ENCODE measurements at places on chromosomes 12 and 14.

GRCh38 chr12:124470139-124470538 is 97.3 kb downstream of the NCOR2 start:
- DNase-seq: no peak

DNA sequence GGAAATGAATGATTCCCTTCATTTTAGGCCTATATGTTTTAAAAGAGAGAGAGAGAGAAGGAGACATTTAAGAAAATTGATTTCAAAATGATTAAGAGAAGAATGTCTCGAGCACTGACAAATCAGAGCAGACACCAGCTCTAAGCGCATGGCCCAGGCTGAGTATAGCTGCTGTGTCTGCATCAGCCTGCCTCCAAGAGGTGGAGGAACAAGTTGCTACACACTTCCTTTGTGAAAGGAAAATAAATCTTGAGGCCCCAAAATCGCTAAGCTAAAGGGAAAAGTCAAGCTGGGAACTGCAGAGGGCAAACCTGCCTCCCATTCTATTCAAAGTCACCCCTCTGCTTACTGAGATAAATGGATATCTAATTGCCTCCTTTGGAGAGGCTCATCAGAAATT is 728.7 kb upstream of the TMEM132C start:
- no peak for DNase-seq

DNA sequence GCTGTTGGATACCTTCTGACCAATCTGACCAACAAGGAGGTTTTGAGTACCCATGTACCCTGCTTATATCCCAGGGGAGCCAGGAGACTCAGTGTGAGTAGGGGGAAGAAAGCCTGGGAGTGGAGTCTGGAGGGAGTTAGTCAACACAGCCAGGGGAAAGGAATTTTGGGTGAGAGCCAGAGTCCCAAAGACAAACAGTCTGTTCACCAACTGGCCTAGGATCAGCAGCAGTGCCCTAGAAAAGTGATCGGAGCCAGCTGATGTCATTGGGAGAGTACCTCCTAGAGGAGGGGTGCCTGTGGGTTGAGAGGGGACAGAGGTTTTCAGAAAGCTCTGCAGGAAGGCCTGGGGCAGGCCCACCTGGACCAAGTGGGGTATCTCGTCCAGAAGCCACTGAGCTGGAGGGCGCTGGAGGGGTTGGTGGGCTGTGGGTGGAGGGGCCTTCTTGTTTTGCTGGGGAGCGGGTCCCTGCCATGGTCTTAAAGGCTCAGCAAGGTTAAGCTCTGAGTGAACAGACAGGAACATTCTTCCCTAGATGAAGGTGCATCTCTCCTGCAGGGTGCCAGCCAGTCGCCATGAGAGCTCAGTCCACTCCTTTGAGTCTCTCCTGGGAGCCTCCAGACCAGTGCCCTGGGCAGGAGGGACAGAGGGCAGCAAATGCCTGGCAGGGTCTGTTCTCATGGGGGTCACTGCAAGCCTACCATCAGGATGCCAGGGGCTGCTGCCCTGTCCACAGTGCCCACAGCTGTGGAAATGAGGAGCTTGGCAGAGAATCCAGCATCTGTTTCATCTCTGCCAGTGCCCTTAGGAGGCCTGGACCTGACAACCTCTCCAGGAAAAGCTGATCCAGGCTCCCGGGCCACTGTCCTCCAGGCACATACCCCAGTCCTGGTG is 63.6 kb downstream of the CHGA start:
- DNase-seq: peak; percentile 76

DNA sequence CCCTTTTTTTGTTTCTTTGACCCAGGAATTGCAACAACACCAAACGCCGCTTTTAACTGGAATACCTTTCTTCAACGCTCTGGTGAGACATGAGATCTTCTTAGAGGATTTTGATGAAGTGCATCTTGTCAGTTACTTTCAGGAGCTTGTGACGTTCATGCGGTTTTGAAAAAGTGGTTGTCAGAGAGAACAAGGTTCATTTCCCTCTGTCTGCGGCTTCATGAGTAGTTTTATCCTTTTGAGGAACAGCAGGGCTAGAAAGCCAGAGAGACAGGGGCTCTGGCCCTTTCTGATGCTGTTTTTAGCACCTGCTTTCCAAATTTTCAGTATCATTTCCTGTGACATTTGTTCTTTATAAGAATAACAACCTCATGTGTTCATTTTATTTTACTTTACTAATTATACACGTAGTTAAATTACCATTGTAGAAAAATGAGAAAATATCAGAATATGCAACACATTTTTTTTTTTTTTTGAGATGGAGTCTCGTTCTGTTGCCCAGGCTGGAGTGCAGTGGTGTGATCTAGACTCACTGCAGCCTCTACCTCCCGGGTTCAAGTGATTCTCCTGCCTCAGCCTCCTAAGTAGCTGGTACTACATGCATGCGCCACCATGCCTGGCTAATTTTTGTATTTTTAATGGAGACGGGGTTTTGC is 61.8 kb downstream of the GLT1D1 start:
- DNase-seq: no peak

- peak; percentile 46 for DNase-seq
Observed at GRCh38 chr12:102567031-102567985, 86.9 kb upstream of the IGF1 start.

- DNase-seq: no peak
Observed at GRCh38 chr12:118841588-118841987, 139.8 kb upstream of the SRRM4 start.

DNA sequence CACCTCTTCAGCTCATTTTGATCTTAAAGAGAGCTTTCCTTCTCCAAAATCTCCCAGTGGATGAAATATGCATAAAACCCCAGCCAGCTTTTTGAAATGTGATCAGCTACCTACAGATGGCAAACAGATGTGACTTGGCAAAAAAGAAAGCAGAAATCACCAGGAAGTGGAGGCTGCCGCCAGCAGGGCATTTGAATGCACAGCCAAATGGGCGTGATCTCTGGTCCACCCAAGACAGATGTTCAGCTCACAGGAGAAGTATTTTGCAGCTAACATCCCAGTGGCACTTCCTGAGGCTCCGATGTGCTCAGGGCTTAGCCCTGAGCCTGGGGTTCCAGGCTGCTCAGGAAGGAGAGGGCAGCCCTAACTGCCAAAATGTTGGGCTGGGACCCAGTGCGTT is 78.3 kb downstream of the LGMN start:
- DNase-seq: no peak

GRCh38 chr12:113684908-113685782 is 213.5 kb upstream of the LHX5 start:
- no peak for DNase-seq

- DNase-seq: no peak
Observed at GRCh38 chr12:1189163-1189562, 198.1 kb downstream of the ERC1 start.

DNA sequence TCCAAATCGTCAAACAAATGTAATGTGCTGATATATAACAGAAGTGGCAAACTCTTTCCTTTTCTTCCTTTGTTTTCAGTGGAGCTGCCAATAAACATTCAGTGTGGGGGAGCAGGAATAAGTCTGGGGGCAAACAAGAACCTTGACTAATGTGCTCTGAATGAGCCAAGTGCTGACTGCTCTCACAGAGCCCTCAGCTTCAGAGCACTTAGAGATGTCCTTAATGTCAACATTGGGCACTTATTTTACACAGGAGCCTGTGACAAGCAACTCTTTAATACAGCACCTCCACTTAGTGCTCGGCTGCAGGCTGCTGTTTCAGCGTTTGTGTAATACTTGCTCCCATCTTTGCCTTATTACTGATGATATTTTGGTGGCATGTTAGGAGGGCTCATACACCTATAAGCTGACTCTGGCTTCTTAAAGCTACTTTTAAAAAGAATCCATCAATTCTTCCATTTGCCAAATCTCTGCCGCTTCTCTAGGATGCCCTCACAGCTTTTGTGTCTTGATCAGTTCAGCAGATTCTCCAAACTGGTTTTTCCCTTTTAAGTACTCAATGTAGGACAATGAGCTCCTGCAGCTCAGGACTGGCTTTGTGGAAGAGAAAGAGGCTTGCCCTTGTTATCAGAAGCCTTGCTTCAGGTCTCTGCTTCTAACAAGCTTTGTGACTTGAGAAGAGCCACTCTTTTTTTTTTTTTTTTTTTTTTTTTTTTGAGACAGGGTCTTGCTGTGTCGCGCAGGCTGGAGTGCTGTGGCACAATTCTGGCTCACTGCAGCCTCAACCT is 206.6 kb downstream of the MON2 start:
- DNase-seq: no peak

DNA sequence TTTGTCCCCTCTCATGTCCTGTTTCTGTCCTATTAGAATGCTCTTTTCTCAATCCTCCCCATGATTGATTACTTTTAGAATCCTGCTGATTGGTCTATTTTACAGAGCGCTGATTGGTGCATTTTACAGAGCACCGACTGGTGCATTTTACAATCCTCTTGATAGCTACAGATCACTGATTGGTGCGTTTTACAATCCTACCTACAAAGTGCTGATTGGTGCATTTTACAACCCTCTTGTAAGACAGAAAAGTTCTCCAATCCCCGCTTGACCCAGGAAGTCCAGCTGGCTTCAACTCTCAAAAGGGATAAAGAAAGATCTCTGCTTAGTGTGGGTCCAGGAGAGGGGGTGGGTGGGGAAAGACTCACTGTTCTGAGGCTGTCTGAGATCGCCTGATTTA is 71.3 kb downstream of the DHRS2 start:
- no peak for DNase-seq

- DNase-seq: no peak
Observed at GRCh38 chr14:80378084-80378690, 166.9 kb upstream of the DIO2 start.

- DNase-seq: no peak
Observed at GRCh38 chr14:77318006-77318553, 2.6 kb downstream of the POMT2 start.

DNA sequence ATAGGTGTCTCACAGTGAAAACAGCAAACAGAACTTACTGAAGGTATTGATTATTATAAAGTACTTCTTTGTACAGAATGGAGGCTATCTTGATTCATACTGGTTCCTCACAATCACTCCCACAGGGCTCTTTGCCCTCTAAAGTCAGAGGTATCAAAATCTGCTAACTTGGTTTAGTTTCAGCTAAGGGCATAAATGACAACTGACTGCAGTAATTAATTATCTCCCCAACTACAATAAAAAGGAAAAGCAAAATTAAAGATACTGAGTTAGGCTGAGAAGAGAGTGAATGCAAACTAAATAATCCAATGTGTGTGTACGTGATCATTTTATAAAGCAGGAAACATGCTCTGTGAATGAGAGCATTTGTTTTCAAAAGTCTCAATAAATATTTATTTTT is 338.7 kb downstream of the ACSS3 start:
- DNase-seq: no peak

DNA sequence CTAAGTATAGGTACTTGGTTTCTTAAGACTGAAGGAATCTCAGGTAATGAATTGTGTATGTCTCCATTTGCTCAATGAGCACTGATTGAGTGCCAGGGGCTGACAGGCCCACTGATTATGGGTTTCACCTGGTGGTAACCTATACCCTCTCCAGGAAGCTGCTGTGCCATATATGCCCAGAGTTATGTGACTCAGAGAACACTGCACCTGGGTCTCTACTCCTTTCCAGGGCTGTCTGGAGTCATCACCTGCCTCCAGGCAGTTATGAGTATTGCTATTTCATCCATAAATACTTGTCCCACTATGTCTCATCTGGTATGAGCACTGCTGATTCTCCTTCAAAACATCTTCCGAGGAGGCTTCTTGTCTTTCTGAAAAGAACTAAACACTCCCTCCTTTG is 692.9 kb downstream of the BCL11B start:
- no peak for DNase-seq

DNA sequence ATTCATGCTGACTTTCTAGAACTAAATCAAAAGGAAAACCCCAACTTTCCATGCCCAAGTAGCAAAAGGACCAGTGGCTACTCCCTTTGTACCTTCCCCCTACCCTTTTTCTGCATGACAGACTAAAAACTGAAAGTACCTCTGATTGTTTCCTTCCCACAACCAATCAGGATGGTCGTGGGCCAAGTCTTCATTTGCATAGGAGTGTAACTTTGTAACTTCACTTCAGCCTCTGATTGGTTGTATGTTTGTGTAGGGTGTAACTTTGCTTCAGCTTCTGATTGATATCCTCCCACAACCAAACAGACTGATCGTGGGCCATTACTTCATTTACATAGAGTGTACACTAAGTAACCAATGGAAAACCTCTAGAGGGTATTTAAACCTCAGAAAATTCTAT is 96.5 kb downstream of the DENND5B start:
- no peak for DNase-seq

- peak; percentile 20 for DNase-seq
Observed at GRCh38 chr14:36773558-36773957, 111.9 kb downstream of the PAX9 start.

- DNase-seq: no peak
Observed at GRCh38 chr12:124395284-124395752, 100.4 kb downstream of the RFLNA start.

DNA sequence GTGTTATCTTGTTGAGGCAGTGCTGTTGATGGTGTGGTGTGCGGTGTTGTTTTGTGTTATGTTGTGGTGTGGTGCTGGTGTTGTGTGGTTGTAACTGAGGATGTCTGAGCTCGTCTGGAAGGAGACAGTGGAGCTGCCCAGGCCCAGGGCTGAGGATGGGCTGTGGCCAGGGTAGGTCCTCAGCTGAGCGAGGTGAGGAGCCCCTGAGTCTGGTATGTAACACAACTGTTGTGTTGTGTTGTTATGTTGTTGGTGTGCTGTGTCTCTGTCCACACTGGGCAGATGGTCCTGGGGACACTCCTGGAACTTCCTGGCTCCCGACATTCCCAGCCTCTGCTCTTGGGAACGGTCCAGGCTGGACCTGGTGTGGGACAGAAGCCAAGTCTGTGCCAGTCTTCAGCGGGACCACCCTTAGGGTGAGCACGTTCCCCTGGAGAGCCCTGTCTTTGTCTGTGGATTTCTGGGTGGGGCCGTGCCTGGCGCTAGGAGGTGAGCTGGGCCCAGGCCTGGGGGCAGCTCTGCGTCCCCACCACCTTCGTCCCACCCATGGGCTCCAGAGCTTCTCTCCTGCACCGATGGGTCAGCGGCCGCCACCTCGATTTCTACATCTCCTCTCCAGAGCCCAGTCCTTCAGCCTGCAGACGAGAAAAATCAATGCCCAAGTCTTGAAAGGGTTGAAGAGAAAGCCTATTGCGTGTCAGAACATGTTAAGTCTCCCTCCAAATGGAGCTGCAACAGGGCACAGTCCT is 27.4 kb upstream of the SFSWAP start:
- no peak for DNase-seq

- DNase-seq: peak; percentile 31
Observed at GRCh38 chr14:99755629-99756603, 37.3 kb upstream of the EML1 start.
